ENCODE measurements at places on chromosomes 11 and 22.

DNA sequence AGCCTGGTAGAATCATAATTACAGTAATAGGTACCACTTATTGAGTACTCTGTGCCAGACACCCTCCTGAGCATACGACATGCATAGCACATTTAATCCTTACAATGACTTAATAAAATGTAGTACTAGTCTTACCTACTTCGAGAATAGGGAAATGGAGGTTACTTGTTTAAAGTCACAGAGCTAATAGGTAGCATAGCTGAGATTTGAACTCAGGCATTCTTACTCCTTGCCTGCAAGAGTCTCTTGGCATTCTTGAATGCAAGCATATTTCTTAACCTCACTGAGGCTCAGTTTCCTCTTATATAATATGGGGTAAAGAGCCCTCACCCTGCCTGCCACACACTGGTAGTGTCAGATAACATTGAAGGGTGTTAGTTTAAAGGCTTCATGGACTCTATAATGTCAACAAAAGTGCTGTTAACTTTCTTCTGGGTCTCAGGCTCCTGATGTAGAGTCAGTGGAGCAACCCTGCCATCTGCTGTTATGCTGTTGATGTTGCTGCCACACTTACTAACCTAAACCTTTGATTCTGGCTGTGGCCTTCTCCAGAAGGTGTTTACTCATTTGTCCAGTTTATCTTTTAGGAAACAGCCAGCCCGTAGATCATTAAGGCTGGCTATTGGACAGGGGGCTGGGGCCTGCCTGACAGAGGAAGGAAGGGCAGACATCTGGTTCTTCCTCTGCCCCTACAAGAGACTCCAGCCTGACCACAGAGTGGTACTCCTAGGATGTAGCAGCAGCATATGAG lies 18.9 kb downstream of the LIMK2 start:
- no peak for DNase-seq

- no peak for DNase-seq
Observed at GRCh38 chr11:63635762-63636465, 21.7 kb upstream of the PLAAT3 start.

DNA sequence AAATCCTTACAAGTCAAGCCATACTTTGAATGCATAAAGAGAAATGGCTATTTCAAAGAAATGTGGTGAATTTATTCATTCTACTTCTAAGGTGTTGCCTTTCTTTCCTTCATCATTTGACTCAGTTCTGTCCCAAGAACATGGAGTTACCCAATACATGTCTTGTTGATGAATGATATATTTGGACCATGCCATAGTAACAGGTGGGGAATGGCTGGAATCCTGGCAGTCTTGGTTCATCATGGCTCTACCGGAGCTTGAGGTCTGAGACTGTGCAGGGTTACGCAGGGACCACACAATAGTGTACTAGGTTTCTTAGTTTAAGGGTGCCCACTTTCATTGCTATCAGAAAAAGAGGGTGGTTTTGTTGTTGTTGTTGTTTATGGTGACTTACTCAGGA lies 40.3 kb upstream of the MPEG1 start:
- DNase-seq: no peak

- no peak for DNase-seq
Observed at GRCh38 chr11:45209891-45210699, 63.7 kb downstream of the PRDM11 start.

- no peak for DNase-seq
Observed at GRCh38 chr11:128630367-128631230, 43.2 kb upstream of the ETS1 start.
